ENCODE measurements at places on chromosomes 4 and X.

DNA sequence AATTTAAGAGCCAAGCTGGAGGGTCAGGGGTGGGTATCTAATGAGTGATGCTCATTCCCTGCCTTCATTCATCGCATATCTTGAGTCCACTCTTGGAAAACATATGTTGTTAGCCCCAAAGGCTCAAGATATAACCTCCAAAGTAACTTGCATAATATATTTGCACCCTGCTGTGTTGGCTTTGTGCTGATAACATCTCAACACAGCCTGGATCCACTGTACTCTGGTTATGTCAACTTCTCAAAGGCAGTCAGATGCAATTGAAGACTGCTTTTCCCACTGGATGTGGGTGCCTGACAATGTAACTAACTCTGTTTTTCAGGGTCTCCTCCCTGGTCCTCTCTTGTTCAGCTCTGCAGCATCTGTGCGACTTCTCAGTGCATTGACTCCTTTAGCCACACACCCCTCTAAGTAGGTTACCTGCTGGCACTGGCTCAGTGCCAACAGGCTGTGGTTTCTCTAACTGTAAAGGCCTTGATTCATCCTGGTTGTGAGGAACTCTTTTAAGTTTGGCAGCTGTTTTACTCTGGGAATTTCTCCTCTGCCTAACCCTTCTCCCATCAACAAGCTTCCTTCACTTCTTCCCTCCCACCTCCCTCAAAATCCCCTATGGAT, 28.1 kb downstream of the SLC16A2 start:
- DNase-seq, result no peak

DNA sequence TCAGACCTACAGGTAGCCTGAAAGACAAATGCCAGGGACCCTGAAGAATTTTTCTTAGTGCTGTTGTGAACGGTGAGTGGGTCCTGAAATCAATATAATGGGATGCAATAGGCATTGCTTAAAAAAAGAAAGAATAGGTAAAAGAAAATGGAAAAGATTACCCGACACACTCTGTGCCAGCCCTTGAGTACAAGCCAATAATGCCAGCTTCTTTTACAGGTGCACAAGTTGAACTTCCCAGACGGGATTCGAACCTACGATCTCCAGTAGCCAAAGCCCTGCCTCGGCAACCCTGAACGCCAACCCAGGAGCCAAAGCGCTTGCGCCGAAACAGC, 24.7 kb upstream of the GLOD5 start:
- DNase-seq, result no peak

- no peak for DNase-seq
Measured at GRCh38 chr4:48905363-48906015, 1.1 kb downstream of the OCIAD2 start.

- peak; percentile 74 for DNase-seq
Measured at GRCh38 chrX:2261831-2262667, 238.7 kb downstream of the DHRSX start.

Data from Ammon's horn (tissue), 1 donor.